Central memory CD4-positive, alpha-beta T cell (primary cell): ENCODE measurements at places on chromosomes 2 and 18.

- no peak for DNase-seq
These were observed 48.0 kb downstream of the TCF7L1 start for GRCh38 chr2:85181134-85181631.

GRCh38 chr2:225270053-225270452 lies 129.5 kb upstream of the NYAP2 start:
- no peak for DNase-seq

- no peak for DNase-seq
These were observed 201.9 kb upstream of the APCDD1 start for GRCh38 chr18:10252494-10252893.

GRCh38 chr2:200618590-200619021 lies 32.8 kb downstream of the AOX1 start:
- DNase-seq, result no peak

DNA sequence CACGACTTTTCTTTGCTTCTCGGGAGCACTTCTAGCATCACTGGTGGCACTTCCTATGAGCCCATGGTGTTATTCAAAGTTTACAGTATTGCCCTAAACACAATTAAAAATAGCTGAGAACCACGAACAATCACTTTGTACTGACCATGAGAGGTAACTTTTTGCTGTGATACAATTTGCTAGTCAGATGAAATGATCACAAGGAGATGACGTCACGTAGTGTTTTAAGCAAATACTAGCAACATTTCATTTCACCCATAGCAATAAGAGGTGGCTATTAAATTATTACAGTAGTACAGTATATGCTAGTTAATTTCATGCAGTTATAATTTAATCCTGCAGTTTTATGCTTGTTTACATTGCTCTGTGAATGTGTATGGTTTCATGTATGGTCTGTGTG lies 108.9 kb upstream of the DOK6 start:
- no peak for DNase-seq

DNA sequence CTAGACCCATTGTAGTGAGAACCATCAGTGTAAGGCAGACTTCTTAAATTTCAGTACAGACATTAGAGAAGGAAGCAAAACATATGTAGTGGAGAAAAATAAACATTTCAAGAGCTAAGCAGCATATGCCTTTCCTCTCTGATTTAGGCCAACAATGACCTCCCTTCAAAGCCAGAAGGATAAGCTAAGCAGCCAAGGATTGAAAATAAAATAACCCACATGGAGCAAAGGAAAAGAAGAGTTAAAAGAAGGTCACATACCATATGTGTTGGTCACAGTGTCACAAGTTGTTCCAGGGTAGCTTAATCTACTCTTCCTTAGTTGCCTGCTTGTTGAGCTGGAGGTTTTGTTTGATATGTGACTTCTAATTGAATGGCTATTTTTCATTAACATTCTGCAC lies 15.6 kb upstream of the LAMA1 start:
- DNase-seq, result no peak

DNA sequence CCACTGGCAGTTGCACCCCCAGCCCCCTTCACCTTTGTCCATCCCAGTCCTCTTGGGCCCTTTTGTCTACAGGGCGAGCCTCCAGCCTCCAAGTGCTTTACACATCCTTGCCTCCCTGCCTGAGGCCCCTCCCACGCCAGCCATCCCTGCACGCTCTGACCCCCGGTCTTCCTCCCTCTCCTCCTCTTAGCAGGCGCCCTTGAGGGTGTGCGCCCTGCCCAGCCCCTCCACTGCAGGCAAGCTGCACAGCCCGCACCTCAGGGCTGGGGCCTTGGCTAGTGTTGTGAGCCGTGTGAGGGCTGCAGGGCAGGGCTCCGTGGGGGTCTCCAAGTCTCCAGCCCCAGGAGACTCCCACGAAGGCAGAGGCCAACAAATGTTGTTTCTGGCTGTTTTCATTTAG lies 6.9 kb downstream of the BOK start:
- no peak for DNase-seq
